ENCODE measurements at places on chromosomes 7 and 10.

- DNase-seq = no peak
Measured at GRCh38 chr7:16668049-16668858, 22.3 kb downstream of the BZW2 start.

DNA sequence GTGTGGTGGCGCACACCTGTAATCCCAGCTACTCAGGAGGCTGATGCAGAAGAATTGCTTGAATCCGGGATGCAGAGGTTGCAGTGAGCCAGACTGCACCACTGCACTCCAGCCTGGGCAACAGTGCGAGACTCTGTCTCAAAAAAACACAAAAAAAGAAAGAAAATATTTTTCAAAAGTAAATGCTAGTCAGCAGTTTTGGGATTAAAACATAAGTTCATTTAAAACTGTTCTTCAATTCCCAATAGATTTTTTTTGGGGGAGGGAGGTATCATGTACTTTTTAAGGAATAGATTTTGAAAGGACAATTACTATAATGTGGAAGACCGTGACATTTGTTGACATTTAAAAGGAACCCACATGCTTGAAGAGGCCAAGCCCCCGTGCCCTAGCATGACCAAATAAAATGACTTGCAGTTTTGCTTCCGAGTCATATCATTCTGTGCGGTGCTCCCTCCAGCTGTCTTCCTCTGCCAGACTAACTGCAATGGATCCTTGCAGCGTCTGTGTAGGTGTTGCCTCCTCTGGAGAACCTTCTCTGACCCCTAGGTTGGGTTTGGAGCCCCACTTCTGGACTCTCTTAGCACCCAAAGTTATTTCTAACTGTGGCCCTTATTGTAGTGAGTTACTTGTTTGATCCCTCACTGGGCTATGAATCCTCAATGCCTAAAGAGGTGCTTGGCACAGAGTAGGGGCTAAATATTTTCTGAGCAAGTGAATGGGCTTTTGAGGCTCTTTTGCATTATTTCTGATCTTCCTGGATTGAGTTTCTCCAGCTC, 17.4 kb upstream of the HPS1 start:
- no peak for DNase-seq

DNA sequence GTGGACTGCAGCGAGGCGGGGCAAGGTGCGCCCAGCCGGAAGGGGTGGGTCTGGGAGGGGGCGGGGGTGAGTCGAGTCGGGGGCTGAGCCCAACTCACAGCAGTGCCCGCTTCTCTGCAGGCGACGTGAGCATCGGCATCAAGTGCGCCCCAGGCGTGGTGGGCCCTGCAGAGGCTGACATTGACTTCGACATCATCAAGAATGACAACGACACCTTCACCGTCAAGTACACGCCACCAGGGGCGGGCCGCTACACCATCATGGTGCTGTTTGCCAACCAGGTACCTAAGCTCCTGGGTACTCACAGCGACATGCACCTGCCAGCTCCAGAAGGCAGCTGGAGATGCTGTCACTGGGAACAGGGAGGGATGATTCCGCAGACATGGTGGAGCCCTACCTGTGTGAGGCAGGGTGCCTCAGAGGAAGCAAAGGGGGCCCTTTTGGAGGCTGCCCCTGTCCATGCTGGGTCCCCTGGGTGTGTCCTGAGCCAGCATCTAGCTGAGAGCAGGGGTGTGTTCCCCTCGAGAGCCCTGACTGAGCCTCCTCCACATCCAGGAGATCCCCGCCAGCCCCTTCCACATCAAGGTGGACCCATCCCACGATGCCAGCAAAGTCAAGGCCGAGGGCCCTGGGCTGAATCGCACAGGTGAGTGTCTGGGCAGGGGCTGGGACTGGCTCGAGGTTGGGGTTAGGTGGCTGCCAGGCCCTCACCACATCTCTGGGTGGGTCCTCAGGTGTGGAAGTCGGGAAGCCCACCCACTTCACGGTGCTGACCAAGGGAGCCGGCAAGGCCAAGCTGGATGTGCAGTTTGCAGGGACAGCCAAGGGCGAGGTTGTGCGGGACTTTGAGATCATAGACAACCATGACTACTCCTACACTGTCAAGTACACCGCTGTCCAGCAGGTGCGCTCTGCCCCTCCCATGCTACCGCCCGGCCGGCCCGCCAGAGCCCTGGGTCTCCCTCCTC, 12.8 kb downstream of the FLNC start:
- DNase-seq = no peak

GRCh38 chr10:10126218-10126617, 891.5 kb upstream of the CELF2 start:
- no peak for DNase-seq

GRCh38 chr10:102400076-102400475, 4.6 kb downstream of the NFKB2 start:
- no peak for DNase-seq

DNA sequence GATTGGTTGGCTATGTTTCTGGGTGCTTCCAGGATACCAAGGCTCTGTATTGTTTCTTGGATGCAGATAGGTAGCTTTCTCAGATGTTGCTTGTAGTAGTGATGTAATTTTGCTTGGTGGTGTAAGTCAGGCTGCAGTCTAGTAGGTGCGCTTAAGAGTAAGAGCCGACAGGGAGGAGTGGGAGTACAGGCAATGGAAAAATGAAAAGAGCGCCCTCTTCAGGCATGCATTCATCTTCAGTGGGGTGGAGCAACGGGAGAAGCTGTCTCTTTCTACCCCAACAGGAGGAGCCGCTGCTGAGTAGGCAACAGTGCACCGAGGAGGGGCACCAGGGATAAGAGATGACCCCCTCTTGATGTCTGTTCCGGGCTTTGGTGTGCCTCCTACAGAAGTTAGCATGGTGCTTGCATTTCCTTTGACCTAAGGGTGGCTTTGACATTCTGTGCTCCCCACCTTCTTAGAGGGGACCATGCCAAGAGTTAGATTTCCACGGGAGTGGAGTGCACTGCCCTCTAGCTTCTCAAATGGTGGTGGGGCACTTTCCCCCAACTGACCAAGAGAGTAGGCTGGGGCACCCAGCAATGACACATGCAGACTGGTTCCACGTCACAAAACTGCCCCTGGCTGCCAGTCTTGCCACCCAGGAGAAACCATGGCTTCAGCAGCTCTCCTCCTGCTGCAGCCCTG, 56.1 kb downstream of the ZNF783 start:
- no peak for DNase-seq

DNA sequence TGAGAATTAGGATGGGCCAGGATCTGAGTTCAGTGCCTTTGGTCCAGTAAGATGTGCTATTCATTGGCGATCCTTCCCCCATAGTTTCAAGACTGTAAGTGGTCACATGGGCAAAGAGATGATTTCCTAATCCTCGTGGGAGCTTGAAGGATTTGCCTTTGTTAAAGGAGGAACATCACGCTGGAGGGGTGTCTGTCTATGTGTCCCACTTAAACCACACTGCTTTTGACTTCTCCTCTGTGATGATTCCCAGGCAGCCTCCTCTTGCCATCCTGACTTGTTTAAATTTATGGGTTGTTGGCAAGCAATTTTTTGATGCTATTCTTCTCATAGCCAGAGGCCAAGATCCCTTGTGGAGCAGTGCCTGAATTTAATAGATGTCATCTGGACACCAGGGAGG, 154.0 kb downstream of the TCF7L2 start:
- no peak for DNase-seq

DNA sequence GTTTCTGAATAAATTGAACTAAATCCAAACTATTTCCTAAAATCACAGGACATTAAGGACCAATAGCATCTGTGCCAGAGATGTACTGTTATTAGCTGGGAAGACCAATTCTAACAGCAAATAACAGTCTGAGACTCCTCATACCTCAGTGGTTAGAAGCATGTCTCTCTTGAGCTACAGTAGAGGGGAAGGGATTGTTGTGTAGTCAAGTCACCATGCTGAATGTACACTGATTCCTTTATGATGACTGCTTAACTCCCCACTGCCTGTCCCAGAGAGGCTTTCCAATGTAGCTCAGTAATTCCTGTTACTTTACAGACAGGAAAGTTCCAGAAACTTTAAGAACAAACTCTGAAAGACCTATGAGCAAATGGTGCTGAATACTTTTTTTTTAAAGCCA, 13.9 kb downstream of the MEST start:
- no peak for DNase-seq

DNA sequence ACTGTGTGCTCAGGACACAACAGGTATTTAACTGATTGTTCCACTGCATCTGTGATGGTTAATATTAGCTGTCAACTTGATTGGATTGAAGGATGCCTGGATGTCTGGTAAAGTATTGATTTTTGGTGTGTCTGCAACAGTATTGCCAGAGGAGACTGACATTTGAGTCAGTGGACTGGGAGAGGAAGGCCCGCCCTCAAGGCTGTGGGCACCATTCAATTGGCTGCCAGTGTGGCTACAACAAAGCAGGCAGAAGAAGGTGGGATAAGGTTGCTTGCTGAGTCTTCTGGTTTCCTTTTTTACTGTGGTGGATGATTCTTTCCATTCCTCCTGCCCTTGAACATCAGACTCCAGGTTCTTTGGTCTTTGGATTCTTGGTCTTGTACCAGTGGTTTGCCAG, 137.1 kb upstream of the FAM13C start:
- peak; percentile 6 for DNase-seq

DNA sequence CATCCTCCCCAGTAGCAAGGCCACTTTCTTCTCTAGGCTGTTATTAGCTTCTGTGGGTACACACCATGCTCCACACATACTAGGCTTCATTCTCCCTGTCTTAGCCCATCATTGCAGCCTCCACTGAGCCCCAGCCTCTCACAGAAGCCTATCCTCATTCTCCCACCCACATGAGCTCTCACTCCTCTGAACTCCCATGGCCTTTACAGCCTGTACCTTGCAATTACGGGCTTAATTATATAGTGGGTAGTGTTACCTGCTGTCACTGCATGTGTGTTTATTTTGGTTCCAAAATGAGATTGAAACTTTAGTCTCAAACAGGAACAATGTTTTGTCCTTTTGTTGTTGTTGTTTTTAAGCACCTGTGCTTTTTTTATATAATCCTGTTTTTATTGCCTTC, 460.0 kb downstream of the KCNMA1 start:
- no peak for DNase-seq

- no peak for DNase-seq
Measured at GRCh38 chr7:149423449-149424110, 37.3 kb downstream of the ZNF777 start.

DNA sequence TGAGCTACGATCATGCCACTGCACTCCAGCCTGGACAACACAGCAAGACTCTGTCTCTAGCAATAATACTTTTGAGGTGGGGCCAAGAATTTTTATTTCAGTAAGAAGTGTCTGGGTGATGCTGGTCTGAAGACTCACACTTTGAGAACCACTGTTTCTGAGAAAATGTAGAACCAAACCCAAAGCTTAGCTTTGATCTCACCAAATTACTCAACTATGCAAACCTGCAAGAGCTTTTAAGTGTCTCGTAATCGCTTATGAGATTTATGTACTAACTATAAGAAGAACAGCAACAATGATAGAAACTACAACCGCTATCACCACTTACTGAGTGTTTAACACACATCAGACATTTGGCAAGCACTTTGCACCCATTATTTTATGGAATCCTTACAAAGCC, 29.5 kb downstream of the APBB1IP start:
- no peak for DNase-seq

DNA sequence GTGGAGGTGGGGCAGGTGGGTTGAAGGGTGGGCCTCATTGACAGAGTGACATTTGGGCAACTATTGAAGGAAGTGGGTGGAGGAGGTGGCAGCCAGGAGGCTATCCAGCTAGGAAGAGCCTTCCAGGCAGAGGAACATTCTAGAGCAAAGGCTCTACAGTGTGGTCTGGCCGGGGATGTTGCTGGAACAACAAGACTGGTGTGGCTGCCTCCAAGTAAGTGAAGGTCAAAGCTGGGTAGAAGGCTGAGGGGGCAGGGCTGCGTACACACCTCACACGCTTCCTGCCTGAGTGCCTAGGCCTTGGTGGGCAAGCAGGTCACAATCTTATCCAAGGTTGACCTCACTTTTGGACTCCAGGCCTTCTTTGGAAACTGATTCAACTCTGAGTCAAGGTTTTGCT, 6.6 kb downstream of the CPA1 start:
- DNase-seq = no peak

DNA sequence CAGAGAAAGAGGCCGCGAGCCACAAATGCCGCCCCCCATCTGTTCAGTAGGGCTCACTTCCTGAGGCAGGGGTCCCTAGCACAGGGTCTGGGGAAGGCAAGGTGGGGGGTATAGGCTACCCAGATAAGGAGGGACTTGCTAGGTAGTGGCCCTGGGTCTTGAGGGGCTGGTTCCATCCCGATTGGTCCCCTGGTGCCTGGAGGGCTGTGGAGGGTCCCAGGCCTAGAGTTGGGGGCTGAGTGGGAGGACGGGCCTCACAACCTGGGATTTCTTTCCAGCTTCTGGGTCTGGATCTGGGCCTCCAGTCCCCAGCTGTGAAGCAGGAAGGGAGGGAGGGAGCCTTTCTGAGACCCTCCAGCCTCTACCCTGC, 75.1 kb upstream of the EN2 start:
- no peak for DNase-seq

- DNase-seq = no peak
Measured at GRCh38 chr7:20158684-20159083, 58.5 kb downstream of the MACC1 start.

DNA sequence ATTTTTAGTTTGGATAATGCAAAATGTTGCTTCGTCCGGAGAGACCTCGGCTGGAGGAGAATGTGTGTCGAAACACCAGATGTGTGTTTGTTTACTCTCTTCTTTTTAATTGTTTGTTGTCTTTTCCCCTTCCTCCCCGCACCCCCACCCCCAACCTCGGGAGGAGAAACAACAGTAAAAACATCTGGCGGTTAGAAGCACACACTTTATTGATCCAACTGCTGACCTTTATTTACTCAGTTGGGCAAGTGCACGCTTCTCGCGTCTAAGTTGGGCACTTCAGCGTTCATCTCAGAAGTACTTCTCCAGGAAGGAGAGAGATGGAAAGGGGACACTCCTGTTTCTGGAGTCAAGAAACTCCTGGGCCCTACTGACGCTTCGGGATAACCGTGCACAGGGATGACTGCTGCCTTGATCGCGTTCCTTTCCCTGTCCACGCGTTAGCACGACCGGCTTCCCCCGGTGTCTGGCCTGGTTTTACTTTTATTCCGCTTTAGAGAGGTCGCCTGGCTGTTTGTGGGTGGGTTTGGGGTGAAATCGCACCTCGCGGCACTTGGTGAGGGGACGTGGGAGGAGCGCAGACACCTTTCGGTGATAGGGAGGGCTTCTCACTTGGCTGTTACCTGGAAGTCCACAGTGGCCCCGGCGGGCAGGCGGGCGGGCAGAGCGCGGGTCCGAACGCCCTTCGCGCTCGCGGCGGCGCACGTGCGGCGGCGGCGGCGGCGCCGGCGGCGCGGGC, 168.3 kb upstream of the PPP1R3A start:
- peak; percentile 62 for DNase-seq

DNA sequence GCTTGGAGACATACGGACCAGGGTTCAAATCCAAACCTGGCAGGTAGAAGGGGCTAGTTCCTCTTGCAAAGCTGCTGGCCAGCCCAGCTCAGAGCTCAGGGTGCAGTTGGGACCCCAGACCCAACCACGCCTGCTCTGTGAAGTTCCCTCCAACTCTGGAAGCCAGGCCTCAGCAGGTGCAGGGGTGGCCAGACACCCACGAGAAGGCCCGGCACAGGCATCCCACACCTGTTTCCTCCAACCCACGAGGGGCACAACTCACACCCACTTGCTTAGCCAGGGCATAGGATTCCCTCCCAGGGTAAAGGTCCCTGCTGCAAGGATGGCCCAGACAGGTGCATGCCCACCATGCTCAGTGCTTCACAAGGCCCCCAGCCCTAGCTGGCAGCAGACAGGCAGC, 262.4 kb downstream of the GRID1 start:
- DNase-seq = no peak
